ENCODE measurements at places on chromosomes 2 and 18.

- DNase-seq = no peak
These were observed 239.3 kb downstream of the TWIST2 start for GRCh38 chr2:239087046-239087710.

DNA sequence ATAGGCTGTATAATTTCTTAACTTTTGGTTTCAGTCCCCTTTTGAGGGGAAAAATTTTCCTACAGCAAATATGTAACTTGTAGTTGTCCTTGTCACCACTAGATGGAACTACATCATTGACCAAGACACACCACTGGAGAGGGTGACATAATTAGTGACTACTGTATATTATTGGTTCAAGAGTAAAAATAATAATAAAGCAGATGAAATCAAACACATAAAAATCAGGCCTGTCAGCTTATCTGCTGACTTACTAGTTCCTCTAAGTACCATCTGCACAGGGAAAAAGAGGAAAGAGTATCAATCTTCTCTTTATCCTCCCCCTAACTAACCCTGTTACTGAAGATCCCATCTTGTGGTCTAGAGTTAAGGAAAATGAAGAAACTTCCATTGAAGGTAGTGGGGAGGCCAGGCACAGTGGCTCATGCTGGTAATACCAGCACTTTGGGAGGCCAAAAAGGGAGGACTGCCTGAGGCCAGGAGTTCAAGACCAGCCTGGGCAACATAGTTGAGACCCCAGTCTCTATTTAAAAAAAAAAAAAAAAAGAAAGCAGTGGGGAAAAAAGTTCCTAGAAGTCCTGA lies 29.6 kb upstream of the ENOSF1 start:
- peak; percentile 59 for DNase-seq

GRCh38 chr2:47061944-47062678 lies 93.0 kb downstream of the STPG4 start:
- DNase-seq = no peak

- no peak for DNase-seq
These were observed 312.1 kb upstream of the ZEB2 start for GRCh38 chr2:144832048-144832447.

GRCh38 chr2:127217470-127218325 lies 2.4 kb downstream of the CYP27C1 start:
- no peak for DNase-seq

- no peak for DNase-seq
These were observed 76.9 kb downstream of the ZNF532 start for GRCh38 chr18:58941426-58942099.

DNA sequence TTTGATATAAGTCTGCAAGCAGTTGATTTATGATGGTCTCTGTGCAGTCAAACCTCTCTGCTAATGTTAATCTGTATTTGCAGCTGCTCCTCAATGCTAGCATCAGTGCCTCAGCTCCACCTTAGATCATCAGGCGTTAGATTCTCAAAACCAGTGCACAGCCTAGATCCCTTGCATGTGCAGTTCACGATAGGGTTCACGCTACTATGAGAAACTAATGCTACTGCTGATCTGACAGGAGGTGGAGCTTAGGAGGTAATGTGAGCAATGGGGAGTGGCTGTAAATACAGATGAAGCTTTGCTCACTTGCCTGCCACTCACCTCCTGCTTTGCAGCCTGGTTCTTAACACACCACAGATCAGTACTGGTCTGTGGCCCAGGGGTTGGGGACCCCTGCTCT lies 18.4 kb downstream of the RBKS start:
- DNase-seq = no peak

DNA sequence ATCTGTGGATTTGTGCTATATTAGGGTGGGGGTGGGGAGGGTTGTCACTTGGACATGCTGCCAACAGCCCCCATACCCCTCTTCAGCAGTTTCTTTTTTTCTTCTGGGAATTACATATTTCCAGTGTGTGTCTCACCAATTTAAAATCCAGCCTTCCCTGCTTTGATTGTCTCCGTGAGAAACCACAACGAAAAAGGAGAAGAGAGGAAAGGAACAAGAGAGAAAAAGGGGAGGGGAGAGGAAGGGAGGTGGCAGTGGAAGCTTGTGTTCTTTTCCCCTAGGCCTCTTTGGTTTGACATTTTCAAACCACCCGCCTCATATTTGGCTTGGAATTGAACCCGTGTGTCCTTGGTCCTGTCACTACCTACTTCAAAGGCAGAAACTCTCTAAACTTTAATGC lies 860 bp downstream of the CTNNA2 start:
- DNase-seq = no peak

GRCh38 chr18:23398401-23398800 lies 54.7 kb upstream of the RIOK3 start:
- peak; percentile 76 for DNase-seq

DNA sequence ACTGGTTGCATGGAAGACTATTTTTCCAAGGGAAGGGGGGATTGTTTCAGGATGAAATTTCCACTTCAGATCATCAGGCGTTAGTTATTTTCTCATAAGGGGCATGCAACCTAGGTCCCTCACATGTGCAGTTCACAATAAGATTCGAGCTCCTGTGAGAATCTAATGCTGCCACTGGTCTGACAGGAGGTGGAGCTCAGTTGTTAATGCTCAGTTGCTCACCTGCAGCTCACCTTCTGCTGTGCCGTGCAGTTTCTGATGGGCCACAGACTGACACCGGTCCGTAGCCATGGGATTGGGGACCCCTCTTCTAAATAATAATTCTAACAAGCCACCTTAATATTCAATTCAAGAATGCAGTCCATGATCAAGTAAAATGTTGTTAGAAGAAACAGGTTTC lies 34.9 kb downstream of the PLCL1 start:
- no peak for DNase-seq

GRCh38 chr2:196328088-196328680 lies 156.8 kb upstream of the STK17B start:
- DNase-seq = no peak

DNA sequence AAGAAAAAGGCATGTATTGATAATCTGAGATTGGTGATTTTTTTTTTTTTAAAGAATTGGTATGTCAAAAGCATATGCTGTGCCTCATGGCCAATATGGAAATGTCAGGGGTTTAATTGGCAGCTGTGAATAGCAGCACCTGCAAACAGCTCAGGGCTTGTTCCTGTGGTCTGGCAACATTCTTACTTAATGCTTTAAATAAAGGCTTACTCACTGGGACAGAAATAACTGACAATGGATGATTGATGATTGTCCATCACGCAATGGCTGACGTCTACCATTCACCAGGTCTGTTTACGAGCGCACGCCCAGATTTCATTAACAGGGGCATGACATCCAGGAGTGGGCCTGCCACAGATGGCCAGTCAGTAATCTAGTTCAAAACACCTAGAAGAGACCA lies 66.7 kb downstream of the ETAA1 start:
- no peak for DNase-seq

DNA sequence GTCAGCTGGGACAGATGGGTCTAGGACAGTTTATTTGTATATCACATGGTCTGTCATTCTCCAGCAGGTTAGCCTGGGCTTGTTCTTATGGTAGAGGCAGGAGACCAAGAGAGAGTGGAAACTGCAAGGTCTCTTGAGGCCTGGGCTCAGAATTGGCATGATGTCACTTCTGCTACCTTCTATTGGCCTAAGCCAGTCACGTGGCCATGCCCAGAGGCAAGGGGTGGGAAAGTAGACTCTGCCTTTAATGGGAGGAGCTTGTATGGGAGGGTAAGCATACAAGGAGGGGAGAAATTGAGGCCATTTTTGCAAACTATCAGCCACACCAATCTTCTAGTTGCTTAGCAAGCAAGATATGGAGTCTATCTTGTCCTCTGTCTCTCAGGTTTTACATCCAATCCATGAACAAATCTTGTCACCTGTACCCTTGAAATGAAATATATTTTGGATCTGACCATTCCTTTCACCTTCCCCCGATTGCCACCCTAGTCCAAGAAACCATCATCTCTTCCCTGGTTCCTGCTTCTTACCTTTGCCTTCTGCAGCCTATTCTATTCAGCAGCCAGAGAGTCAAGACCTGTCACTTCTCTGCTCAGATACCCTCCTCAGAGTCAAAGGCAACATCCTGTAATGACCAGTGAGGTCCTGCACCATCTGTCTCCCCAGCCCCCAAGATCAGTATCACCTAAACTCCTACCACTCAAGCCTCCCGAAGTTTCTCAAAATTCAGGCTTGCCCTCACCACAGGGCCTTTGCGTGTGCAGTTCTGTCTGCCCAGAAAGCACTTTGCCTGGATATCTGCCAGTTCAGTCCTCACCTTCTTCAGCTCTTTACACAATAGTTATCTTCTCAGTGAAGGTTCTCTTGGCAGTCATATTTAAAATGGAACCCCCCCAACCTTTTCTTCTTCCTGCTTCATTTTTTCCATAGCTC lies 240.0 kb downstream of the LOXHD1 start:
- no peak for DNase-seq

- DNase-seq = no peak
These were observed 37.1 kb upstream of the SLC1A4 start for GRCh38 chr2:64952096-64952495.

DNA sequence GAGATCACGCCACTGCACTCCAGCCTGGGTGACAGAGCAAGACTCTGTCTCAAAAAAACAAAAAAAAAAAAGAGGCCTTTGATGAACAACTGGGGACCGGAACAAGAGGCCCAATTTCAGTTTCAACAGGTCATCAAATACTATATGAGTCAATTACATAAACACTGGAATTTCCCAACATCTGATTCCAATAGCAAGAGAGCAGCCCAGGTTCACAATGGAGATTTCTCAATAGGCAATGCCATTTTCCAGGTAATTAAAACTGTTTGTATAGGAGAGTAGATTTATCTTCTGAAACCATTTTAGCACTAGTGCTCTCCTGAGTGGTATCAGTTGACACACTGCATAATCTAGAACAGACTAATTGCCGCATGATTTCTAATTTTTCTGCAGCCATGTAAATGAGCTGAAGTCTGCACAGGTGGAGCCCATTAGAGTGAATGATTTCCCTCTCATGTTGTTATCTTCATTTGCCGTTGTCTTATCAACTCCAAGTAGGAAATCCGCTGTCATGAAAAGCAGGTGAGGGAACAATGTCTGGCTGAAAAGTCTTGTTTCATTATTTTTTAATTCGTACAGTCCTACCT lies 264.1 kb upstream of the MEIS1 start:
- DNase-seq = no peak

GRCh38 chr18:47992976-47993375 lies 62.5 kb upstream of the SMAD2 start:
- DNase-seq = no peak

DNA sequence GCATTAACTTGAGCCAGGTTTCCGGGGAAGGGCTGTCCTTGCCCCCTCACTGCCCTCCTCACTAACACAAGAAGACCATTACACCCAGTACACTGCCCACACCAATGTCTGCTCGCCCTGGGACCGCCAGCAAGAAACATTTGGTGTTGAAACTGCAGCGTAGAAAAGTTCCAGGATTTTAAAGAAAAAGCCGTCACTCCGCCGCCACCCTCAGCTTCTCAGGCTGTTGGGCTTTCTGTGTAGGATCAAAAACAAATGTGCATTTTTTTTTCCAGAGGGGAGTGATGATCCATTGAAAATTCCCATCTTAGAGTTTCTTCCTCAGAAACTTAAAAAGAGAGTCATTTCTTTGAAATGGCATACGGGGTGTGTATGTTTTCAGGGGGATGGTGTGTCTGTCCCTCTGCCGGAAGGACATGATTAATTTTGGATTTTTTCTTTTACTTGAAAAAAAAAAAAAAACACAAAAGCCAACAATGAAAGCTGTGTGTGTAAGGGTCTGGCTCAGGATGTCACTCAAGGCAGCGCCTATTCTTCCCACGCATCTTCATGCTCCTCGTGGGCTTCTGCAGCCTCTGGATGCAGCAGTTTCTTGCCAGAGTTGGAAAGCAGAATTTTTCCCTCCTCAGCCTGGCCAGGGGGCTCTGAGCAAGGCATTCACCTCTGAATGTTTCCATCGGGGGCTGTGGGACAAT lies 184.9 kb downstream of the GLI2 start:
- DNase-seq = no peak

GRCh38 chr18:55996717-55997116 lies 408.7 kb upstream of the TCF4 start:
- DNase-seq = no peak

GRCh38 chr2:150296770-150297546 lies 190.5 kb downstream of the RND3 start:
- DNase-seq = peak; percentile 87

DNA sequence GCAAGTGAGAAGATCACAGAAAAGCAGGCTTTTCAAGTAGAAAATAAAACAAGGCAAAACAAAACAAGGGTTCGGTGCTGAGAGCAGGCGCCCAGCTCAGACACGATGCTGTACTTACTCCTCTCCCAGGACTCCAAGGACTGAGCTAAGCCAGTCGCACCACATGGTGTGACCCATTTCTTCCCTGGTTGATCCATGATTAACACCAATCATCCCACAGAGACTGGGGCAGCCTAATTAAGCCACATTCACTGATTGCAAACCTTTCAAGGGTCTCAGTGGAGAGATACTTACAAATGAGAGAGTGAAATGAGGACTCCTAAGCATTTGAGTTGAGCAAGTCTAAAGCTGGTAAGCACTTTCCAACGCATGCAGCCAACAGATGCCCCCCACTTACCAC lies 155.2 kb downstream of the MYO5B start:
- DNase-seq = no peak

- no peak for DNase-seq
These were observed 98.0 kb downstream of the INHBB start for GRCh38 chr2:120443946-120444345.

DNA sequence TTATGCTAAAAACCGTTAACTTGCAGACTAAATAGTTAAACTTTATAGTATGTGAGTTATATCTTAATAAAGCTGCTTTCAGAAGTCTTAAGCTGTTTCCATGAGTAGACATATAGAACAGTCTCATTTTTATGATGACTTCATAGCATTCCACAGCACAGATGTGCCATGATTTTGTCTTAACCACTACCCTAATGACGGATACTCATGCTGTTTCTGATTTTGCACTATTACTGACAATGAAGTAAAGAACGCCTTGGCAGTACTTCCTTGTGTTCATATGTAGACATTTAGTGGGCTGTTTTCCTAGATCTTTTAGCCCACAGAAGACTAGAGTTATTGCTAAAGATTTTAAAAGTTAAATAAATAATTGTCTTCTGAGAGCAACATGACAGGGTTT lies 175.6 kb upstream of the RAB6C start:
- DNase-seq = no peak

DNA sequence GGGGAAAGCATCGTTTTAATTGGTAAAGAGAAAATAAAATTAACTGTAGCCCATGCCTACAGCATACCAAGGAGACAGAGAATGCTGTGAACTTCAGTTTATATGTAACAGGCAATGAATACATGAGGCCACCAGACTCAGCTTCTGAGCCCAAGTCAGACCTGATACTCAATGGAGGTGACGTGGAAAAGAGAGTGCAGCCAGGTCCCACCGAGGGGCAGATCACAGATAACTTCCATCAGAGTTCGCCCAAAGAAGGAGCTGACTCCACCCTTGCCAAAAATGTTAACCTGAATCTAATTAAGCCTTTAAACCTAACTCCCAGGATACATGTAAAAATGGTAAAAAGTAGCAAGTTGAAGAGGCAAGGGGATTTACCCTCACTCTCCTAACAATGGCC lies 52.2 kb upstream of the PROKR1 start:
- DNase-seq = no peak

DNA sequence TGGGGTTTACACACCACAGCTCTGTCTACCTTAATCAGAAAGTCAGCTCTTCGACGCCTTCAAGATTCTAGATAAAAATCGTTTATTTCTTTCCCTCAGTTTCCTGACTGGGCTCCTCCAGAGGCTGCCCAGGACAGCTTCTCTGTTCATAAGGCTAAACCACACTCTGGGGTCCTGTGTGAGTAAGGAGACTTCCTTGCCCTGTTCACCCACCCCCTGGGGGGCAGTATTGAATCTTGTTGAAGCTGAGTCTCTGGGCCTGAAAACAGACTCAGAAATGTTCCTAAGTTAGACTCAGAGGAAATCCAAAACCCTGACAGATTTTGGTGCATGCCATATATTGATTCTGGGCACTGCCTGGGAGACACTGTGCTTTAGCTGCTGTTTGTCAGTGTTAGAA lies 43.0 kb downstream of the G6PC2 start:
- no peak for DNase-seq

All from HCEC 1CT (cell line).